T-cell (primary cell): ENCODE measurements at places on chromosomes 4 and X.

DNA sequence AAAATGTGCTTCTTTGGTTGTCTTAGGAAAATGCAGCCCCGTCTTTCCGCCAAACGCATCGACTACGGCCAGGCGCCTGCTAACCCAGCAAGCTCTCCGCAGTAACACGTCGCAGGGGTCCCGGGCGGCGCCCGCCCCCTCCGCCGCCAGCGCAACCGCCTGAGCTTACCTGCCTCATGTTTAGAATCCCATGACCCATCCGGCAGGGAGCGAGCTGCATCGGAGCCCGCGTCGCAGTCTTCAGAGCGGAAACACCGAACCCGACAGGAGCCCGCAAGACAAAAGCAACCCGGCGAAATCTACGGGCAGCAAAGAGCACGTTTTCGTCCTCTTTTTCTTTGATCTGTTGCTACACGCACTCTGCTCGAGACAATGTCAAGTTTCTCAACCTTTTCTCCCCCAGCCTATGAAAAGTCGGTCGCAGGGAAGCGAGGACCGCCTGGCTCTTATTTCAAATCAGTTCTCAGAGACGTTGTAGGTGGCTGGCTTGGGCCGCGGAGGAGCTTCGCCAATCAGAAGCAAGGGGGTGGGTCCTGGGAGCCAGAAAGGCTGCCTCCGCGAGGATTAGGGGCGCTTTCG is at the start of gene MID1:
Gene MID1 (minus strand): TSS at position 465 of the 579 bp plus-strand sequence. CDS start 53,038 bp downstream, outside the sequence.
- no peak for DNase-seq

- DNase-seq = peak; percentile 2
These were observed 30.6 kb upstream of the IL9R start for GRCh38 chrX:155966876-155967275.

- no peak for DNase-seq
These were observed 25.6 kb upstream of the DHRSX start for GRCh38 chrX:2526390-2526789.

- DNase-seq = no peak
These were observed 15.2 kb downstream of the ETDC start for GRCh38 chrX:135324463-135324862.

DNA sequence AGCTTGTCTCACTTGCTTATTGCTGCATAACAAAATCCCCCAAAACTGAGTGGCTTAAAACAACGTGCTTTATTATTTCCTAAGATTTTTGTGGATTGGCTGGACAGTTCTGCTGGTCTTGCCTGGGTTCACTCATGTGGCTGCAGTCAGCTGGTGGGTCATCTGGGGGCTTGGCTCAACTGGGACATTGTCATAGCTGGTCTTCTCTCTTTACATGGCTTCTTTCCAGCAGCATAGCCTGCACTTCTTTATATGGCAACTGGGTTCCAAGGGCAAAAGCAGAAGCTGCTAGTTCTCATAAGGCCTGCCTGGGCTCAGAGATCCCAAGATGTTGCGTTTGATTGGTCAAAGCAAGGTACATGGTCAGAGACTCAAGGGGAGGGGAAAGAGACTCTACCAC is 33.7 kb upstream of the STAG2 start:
- no peak for DNase-seq

GRCh38 chr4:145061318-145061920 is 36.6 kb downstream of the ANAPC10 start:
- DNase-seq = no peak
